Spinal cord (tissue), 10 donors: ENCODE measurements at places on chromosomes 6 and 20. TPM values are rescaled to one million over a fixed set of nuclear protein-coding genes. Genes with fewer than 3 reads are reported as not detected.

DNA sequence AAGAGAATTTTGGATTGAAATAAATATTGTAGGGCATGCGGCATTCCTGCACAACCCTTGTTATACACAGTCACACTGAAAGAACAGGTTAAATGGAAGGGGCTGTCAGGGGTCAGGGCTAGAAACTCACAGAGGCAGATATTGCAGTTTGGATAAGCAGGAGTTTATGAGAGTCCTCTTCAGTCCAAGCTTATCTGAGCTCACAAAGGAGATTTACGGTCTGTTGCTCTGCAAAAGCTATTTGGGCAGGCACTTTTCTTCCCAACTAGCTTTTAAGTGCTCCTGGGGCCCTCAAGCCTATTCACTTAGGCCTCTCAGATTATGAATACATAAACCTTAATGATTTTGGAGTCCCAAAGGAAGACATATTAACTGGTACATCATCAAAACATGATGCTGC lies 156.2 kb downstream of the SOX4 start:
- H3K27ac ChIP-seq, result no peak overlapping the region
- peak; percentile 84 for DNase-seq
- H3K4me1 ChIP-seq, result no peaks in the 10 kb centered on the region
- no peaks in the 10 kb centered on the region for H3K36me3 ChIP-seq

DNA sequence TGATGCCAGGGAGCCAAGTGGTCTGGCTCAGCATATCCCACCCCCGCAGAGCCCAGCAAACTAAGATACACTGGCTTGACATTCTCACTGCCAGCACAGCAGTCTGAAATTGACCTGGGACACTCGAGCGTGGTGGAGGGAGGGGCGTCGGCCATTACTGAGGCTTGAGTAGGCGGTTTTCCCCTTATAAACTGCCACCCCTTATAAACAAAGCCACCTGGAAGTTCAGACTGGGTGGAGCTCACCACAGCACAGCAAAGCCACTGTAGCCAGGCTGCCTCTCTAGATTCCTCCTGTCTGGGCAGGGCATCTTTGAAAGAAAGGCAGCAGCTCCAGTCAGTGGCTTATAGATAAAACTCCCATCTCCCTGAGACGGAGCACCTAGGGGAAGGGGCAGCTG lies 19.4 kb downstream of the TINAG start:
- no peaks in the 10 kb centered on the region for H3K4me1 ChIP-seq
- no peak for DNase-seq
- no peak overlapping the region for H3K4me3 ChIP-seq
- no peaks in the 10 kb centered on the region for H3K27me3 ChIP-seq
- H3K27ac ChIP-seq, result no peak overlapping the region
- no peaks in the 10 kb centered on the region for H3K36me3 ChIP-seq

- H3K4me3 ChIP-seq, result no peak overlapping the region
- H3K4me1 ChIP-seq, result peaks cover 36% of the 10 kb centered on the region
- peak; percentile 49 for DNase-seq
- peaks cover 2% of the 10 kb centered on the region for H3K27me3 ChIP-seq
Measured at GRCh38 chr6:37589941-37590340, 90.2 kb upstream of the CCDC167 start.

DNA sequence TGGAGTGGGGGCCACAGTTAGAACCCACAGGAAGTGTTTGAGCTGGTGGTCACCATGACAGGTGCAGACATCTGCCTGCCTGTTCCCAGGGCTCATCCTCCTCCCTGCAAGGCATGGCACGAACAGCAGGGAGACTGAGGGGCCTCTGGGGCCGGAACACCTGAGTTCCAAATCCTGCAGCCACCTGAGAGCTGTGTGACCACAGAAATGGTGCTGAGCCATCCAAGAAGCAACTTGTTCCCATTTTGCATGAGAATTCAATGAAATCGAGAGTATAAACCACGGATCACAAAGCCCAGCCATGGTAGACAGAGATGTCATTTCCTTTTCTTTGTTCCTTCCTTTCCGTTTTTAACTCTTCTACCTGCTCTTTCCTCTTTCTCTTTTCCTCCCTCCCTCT lies 268.6 kb downstream of the FOXA2 start:
- H3K36me3 ChIP-seq, result no peaks in the 10 kb centered on the region
- H3K4me3 ChIP-seq, result no peak overlapping the region
- DNase-seq, result no peak
- H3K27ac ChIP-seq, result no peak overlapping the region
- H3K27me3 ChIP-seq, result no peaks in the 10 kb centered on the region

DNA sequence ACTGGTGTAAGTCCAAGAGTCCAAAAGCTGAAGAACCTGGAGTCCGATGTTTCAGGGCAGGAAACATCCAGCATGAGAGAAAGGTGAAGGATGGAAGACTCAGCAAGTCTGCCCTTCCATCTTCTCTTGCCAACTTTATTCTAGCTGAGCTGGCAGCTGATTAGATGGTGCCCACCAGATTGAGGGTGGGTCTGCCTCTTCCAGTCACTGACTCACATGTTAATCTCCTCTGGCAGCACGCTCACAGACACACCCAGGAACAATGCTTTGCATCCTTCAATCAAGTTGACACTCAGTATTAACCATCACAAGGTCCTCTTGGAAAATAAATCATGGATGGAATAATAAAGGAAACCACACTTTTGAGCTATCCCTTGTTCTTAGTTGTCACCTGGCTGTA lies 121.2 kb downstream of the MAP3K7 start:
- DNase-seq, result no peak
- H3K4me1 ChIP-seq, result no peaks in the 10 kb centered on the region
- no peaks in the 10 kb centered on the region for H3K27me3 ChIP-seq
- no peak overlapping the region for H3K27ac ChIP-seq
- H3K36me3 ChIP-seq, result no peaks in the 10 kb centered on the region

DNA sequence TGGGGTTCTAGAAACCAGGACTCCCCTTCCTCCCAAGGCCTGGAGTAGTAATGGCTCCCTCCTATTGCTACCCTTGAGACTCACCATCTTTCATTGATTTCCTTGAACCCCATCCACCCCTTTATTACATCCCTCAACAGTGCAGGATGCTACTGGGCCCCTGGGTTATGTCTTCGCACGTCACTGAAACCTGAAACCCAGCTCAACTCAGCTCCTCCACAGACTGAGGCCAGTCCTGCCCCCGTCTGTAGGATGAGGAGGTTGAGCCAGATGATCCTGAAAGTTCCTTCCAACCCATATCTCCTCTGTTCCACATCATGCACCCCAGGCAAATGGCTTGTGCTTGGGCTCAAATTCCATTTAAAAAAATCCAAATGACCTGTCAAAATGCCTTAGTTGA lies 21.4 kb downstream of the CPNE5 start:
- H3K4me3 ChIP-seq, result no peak overlapping the region
- DNase-seq, result no peak
- no peaks in the 10 kb centered on the region for H3K27me3 ChIP-seq
- peaks cover 44% of the 10 kb centered on the region for H3K36me3 ChIP-seq

DNA sequence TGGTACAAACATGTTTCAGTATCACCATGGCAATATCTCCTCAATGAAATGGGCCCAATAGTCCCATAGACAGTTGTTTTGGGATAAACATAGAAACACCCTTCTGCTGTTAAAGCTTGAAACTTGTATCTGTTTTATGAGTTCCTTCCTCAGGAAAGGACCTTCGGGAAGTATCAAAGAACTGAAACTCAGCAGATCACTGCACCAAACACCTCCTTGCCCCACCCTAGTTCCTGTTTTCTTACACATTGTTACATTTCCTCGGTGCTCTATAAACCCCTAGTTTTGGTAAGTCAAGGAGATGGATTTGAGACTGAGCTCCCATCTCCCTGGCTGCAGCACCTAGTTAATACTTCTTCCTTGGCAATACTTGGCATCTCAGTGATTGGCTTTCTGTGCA lies 73.8 kb upstream of the ECI2 start:
- no peak overlapping the region for H3K4me3 ChIP-seq
- no peaks in the 10 kb centered on the region for H3K36me3 ChIP-seq
- no peak overlapping the region for H3K27ac ChIP-seq

DNA sequence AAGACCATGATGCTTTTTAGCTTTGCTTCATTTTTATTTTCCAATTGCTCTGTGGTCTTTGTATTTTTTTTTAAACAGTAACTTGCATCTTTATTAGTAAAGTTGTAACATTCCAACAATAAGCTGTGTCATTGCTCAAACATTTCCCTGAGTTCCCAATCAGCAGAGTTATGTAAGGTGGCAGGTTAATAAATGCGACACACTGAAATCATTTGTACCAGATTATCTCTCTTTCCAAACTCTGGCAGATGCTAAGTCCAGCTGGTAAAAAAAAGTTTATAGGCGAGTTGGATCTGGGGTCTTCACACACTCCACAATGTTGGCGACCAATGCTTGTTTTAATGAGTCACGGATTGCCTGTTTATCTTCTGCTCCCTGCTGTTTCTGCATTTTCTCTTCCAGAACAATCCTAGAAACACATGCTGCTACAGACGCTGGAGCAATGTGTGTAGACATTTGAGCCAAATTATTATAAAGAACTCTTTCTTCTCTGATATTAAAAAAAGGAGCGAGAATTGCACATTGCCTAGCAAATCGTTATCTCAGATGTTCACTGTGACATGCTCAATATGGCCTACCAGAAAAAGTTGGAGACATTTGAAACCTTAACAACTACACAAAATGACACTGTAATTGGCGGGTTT lies 113.6 kb upstream of the IFNGR1 start:
- H3K4me1 ChIP-seq, result no peaks in the 10 kb centered on the region
- no peak overlapping the region for H3K27ac ChIP-seq
- no peaks in the 10 kb centered on the region for H3K36me3 ChIP-seq
- no peak for DNase-seq
- peaks cover 10% of the 10 kb centered on the region for H3K27me3 ChIP-seq

- DNase-seq, result no peak
- H3K4me3 ChIP-seq, result no peak overlapping the region
- no peaks in the 10 kb centered on the region for H3K27me3 ChIP-seq
- H3K27ac ChIP-seq, result no peak overlapping the region
- H3K4me1 ChIP-seq, result peaks cover 3% of the 10 kb centered on the region
Measured at GRCh38 chr6:169881976-169882375, 130.6 kb downstream of the ERMARD start.

GRCh38 chr20:37711001-37711400 lies 17.2 kb downstream of the CTNNBL1 start:
- no peak overlapping the region for H3K4me3 ChIP-seq
- no peak overlapping the region for H3K27ac ChIP-seq
- no peaks in the 10 kb centered on the region for H3K36me3 ChIP-seq
- no peaks in the 10 kb centered on the region for H3K27me3 ChIP-seq
- H3K4me1 ChIP-seq, result peaks cover 4% of the 10 kb centered on the region
- DNase-seq, result no peak

- no peak overlapping the region for H3K4me3 ChIP-seq
- DNase-seq, result peak; percentile 29
- no peak overlapping the region for H3K27ac ChIP-seq
- H3K4me1 ChIP-seq, result no peaks in the 10 kb centered on the region
Measured at GRCh38 chr6:97215157-97215769, 67.8 kb downstream of the MMS22L start.

DNA sequence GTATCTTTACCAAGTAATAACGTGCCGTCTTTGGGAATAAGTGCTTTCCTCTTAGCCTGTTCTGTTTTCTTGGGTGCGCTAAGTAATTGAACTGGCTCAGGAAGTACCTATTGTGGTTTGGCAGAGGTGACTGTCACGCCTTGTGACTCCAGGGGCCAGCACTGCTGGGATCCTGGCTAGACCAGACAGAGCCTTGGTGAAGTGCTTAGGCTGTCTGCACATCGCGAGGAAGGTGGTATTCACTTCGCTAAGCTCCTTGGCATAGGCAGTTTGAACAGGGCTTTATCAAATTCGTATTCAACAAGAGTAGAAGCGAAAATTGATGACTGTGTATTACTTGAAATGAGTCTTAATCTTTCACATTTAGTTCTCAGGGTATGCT lies 17.6 kb downstream of the PRDM1 start:
- no peaks in the 10 kb centered on the region for H3K4me1 ChIP-seq
- no peak overlapping the region for H3K27ac ChIP-seq
- H3K36me3 ChIP-seq, result peaks cover 5% of the 10 kb centered on the region
- DNase-seq, result no peak
- H3K4me3 ChIP-seq, result no peak overlapping the region

- H3K27me3 ChIP-seq, result no peaks in the 10 kb centered on the region
- H3K4me3 ChIP-seq, result no peak overlapping the region
- H3K27ac ChIP-seq, result no peak overlapping the region
- DNase-seq, result no peak
Measured at GRCh38 chr20:47411161-47411560, 54.7 kb upstream of the ZMYND8 start.

Gene PLEKHG1
- 33.2 TPM for total RNA-seq

Gene PRR18
- total RNA-seq, result 3.2 TPM

Gene PGM3
- 57.4 TPM for total RNA-seq
